H7 (cell line): ENCODE measurements at places on chromosomes 12 and 14. TPM values are rescaled to one million over a fixed set of nuclear protein-coding genes. Genes with fewer than 3 reads are reported as not detected.

B4GALNT3 gene
- 10.9 and 15.5 TPM in 2 replicates for total RNA-seq

- no peak for DNase-seq
Observed at GRCh38 chr14:36973806-36974442, 198.5 kb downstream of the SLC25A21 start.

CLEC7A gene
- total RNA-seq, result 0.07 TPM in 2 replicates

DNA sequence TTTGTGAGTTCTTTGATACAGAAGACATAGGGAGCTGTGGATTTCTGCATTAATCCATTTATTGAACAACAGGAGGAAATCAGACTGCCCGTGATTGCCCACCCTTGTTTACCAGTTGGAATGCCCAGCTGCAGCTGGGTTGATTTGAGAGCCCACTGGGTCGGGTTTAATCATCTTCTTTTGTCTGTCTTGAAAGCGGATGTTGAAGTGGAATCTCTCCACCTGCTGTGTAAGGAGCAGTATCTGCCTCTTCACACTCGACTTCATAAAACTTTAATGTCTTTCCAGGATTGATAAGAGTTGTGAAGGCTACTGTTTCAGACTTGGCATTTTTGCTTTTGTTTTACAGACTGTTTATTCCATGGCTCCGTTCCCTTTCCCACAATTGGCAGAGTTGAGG lies 39.9 kb downstream of the TBC1D30 start:
- DNase-seq, result no peak

GRCh38 chr14:71410578-71411284 lies 503.5 kb downstream of the PCNX1 start:
- DNase-seq, result no peak

DNA sequence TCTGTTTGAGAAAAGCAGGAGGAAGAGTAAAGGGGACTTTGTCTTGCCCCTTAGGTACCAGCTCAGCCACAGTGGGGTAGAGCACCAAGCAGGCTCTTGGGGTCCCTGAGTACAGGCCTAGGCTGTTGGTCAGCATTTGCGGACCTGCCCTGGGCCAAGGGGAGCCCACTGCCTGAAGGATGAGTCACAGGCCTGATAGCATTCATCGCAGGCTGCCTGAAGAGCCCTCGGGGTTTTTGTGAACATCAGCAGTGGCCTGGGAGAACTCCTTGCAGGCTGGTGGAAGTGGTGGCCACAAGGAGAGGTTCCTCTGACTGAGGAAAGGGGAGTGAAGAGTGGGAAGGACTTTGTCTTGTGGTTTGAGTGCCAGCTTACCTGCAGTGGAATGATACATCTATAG lies 25.0 kb upstream of the P2RX7 start:
- DNase-seq, result no peak

DNA sequence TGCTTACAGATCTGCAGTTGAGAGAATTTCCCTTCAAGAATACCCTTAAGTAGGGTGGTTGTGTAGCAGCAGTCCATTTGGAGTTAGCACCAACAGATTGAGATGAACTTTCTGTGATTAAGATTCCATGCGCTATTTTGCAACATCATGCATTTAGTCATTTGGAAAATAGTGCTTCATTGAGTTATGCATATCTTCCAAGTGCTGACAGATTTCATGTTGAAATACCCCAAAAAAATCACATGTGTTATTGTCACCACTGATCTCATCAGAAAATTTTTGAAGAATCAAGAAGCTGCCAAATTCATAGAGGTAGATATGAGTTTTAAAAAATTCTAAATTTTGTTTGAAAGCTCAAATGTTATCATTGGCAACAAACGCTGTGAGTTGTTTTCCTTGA lies 35.5 kb upstream of the OSBPL8 start:
- DNase-seq, result no peak

EML5 gene
- total RNA-seq, result 0.07 and 0.38 TPM in 2 replicates

DNA sequence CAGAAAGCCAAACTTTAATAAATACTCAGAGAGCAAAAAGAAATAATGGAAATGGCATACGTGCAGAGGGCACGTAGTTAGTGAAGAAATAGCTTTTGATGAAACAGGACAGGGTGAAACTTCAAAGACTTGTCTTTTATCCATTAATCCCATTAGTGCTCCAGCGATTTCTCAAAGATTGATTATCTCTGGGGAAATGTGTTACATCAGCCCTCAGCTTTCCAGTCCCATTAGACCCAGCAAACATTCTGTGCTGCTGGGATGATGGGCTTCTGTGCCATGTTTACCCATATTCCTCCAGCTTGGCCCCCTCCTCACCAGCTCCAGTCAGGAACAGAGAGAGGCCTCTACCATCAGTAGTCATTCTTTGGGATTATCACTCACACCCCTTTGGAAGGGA lies 113.1 kb downstream of the CACNA1C start:
- no peak for DNase-seq

DNA sequence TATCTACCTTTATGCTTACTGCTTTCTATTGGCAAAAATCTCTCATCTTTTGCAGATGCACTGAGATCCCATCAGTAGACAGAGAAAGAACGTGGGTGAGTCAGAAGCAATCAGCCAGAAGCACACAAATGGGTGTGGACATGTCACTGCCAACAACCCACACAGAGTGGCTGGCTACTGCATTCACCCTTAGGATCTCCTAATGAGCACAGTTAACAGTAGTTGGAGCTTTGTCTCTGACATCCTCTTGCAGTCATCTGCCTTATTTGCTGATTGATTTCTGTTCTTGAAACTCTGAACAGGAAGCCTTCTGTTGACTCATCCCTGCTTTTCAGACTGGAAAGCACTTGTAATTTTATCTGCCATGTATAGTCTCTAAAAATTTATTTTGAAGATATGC lies 117.2 kb downstream of the RGS6 start:
- no peak for DNase-seq

DNA sequence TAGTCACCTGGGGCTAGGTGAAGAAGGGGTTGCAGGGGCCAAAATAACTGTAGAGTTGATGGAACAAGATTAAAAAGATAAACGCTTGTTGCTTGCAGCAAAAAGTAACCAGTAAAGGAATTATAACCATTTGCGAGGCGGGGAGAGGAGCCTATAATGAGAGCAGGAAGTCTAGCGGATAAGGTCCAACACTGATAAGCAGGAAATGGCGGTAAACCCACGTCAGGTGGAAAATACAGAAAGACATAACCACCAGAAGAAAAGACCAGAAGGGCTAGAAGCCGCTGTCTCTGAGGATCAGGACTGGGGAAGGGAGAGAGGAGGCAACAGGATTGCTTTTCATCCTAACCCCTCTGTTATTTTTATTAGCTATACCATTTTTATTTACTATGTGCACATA lies 303.3 kb downstream of the DPF3 start:
- DNase-seq, result no peak

GRCh38 chr12:44317651-44318126 lies 481.8 kb downstream of the TMEM117 start:
- DNase-seq, result peak; percentile 8

DNA sequence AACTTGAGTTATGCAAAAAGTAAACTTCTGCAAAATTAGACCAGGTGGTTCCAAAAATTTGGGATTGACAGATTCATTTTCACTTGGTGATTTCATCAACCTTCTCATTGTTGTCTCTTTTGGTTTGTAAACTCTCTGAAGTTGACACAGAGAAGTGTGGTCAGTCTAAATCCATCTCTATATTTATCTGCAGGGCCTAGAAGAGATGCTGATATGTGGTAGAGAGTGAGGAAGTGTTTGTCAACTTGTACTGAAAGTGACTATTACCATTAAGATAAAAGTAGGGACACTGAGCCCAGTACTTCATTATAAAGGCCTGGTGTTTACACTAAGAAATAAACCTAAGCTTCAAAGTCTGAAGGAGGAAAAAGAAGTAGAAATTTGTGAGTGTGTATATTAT lies 73.7 kb downstream of the RMST start:
- no peak for DNase-seq
